ENCODE measurements at places on chromosomes 5 and 9.

DNA sequence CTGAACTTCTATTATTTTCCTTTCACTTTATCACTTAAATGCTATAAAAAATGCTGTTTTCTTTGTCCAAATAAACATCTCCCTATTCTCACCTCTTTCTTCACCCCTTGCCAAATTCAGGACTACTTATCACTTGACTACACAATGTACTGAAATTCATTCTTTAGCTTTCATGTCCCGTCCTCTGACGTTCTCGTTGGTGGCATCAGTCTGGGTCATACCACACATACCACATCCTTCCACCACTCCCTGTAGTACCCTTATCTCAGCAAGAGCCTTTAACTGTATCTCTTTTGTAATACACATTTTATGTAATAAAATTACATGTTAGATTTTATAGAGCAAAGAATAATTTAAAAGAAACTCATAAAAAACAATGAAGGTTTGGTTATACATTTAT is 231.1 kb upstream of the PAPPA start:
- DNase-seq, result no peak

DNA sequence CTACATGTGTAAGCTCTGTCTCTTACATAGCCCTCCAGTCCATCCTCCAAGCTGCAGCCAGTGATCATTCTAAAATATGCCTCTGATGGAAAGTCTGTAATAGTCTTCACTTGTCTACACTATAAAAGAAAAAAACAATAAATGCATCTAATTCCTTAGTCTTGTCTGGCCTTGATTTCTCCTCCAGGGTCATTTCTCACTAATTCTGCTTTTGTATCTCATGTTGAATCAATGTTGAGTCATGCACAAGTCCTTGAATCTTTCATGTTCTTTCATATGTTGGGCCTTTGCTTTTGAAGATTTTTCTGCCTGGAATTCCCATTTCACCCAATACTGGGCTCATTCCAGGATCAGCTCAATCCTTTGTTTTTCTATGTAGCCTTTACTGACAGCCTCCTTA is 121.1 kb upstream of the TRIM32 start:
- no peak for DNase-seq

GRCh38 chr5:154242964-154243376 is 52.4 kb downstream of the GALNT10 start:
- DNase-seq, result no peak

DNA sequence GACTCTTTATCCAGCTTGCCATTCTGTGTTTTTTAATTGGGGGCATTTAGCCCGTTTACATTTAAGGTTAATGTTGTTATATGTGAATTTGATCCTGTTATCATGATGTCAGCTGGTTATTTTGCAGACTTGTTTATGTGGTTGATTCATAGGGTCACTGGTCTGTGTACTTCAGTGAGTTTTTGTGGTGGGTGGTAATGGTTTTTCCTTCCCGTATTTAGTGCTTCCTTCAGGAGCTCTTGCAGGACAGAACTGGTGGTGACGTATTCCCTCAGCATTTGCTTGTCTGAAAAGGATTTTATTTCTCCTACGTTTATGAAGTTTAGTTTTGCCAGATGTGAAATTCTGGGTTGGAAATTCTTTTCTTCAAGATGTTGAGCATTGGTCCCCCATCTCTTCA is 381.1 kb downstream of the MAN2A1 start:
- no peak for DNase-seq

DNA sequence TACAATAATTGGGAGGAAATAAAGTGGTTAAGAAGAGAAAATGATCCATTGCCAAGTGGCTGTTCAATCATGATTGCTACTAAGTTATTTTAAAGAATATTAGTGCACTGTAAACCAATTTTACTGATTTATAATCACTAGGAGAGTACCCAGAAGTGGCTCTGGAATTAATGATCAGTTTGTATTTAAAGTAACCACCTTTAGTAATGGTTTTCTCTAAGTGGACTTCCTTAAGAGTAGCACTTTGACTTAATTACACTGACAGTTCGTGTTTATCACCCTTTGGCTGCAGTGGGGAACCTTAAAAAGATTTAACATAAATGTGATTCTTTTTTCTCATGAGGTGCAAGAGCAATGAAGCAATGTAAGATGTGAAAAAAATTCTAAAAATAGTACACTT is 310.8 kb downstream of the CDH12 start:
- DNase-seq, result no peak
